ENCODE measurements at places on chromosomes 5 and 9.

DNA sequence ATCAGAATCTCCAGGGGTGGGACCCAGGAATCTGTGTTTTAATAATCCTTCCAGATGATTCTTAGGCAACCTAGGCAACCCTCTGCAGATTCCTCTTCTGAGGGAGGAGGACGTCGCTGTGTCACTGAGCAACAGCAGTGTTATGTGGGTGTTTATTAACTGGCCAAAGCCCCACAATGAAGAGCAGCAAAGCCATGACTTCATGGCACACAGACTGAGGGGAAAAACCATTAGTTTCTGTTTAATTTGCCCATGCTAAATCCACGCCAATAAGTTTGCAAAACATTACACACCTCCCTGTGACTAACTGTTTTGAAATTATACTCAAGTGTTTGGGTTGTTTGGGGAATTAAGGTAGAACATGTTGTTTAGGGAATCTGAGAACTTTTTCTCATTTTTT, 83.7 kb upstream of the TMED7 start:
- DNase-seq = no peak

- no peak for DNase-seq
Measured at GRCh38 chr5:138601444-138601843, 26.2 kb upstream of the HSPA9 start.

- DNase-seq = no peak
Measured at GRCh38 chr5:135715267-135716055, 119.0 kb upstream of the SLC25A48 start.

DNA sequence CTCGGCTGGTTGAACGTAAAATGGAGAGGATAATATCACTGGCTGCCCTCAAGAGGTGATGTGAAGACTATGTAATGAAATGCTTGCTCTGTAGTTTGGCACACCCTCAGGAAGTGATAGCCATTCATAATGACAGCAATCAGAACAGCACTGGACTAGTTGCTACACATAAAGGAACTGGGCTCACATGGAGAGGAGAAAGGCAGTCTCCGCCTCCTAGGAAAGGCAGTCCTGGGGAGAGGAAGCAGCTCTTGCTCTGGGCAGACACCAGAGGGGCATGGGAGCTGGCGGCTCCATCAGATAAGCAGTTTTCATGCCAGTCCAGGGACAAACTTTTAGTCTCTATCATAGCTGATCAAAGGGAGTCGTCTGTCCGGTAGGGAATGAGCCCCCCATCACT, 46.9 kb downstream of the ARHGEF37 start:
- DNase-seq = no peak

GRCh38 chr9:15469406-15469805, 41.4 kb downstream of the PSIP1 start:
- no peak for DNase-seq

- DNase-seq = peak; percentile 37
Measured at GRCh38 chr9:133377721-133378216, 1.6 kb downstream of the STKLD1 start.

GRCh38 chr5:164573397-164573796, 1068.0 kb downstream of the MAT2B start:
- DNase-seq = no peak

GRCh38 chr9:37640246-37640645, 10.5 kb upstream of the FRMPD1 start:
- DNase-seq = no peak

GRCh38 chr9:129781981-129782380, 21.0 kb upstream of the TOR1B start:
- no peak for DNase-seq

DNA sequence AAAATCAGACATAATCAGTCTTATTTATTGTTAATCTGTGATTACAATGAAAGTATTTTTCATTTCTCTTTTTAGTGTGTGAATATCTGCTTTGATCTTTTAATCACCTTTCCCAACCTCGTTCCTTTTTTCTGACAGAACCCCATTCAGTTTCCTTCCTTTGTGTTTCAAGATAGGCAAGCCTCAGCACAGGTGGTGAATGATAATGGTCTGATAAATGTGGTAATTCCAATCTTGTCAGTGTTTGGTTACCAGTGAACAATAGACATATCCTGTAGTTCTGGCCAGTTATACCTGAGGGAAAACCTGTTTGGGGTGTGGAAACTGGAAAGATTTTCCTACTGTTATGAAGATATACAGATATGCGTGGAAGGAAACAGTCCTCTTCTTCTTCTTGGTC, 13.5 kb downstream of the STX17 start:
- DNase-seq = no peak

- DNase-seq = no peak
Measured at GRCh38 chr5:168017313-168017712, 274.1 kb upstream of the WWC1 start.

DNA sequence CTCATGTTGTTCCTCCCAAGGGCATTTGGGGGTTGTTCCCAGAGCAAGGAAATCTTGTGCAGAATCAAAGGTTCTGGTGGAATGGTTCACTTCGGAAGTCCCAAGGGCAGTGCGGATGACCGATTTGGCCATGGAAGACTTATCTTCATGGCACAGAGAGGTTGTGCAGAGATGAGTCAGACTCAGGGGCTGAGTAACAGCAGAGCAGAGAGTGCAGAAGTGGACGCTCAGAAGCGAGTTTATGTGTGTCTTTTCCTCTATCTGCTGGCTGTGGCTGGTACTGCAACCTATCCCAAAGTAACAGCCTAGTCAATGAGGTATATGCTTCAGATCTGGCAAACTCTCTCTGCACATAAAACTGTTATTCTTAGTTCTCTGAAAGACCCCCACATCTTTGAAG, 118.1 kb downstream of the DPYSL3 start:
- peak; percentile 36 for DNase-seq

- no peak for DNase-seq
Measured at GRCh38 chr5:133297293-133297692, 245.5 kb downstream of the HSPA4 start.

GRCh38 chr5:68652534-68652965, 437.0 kb downstream of the PIK3R1 start:
- DNase-seq = no peak

- no peak for DNase-seq
Measured at GRCh38 chr9:91589101-91589553, 165.5 kb upstream of the NFIL3 start.

GRCh38 chr5:146704949-146705665, 173.4 kb downstream of the PPP2R2B start:
- DNase-seq = no peak

GRCh38 chr5:39178171-39178570, 41.2 kb downstream of the FYB1 start:
- peak; percentile 68 for DNase-seq

GRCh38 chr9:83920469-83920926, 734 bp downstream of the KIF27 start:
- no peak for DNase-seq

DNA sequence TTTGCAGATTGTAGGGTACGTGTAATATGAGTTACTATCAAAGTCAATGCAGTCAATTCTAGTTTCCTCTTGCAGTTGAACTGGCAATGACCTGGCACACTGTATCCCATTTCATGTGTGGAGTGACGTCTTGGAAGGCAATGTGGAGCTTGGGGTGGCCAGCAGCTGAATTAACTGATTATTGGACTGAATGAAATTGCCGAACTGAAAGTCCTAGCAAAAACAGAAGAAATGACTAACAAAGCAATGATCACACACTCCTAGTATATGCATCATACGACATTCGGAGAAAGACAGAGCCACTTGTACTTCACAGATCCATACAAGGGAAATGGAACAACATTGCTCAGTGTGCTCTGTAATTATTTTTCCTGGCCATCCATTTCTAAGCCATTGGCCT, 259.1 kb upstream of the DAPK1 start:
- DNase-seq = no peak

- DNase-seq = no peak
Measured at GRCh38 chr5:102895234-102895633, 140.1 kb downstream of the PAM start.

DNA sequence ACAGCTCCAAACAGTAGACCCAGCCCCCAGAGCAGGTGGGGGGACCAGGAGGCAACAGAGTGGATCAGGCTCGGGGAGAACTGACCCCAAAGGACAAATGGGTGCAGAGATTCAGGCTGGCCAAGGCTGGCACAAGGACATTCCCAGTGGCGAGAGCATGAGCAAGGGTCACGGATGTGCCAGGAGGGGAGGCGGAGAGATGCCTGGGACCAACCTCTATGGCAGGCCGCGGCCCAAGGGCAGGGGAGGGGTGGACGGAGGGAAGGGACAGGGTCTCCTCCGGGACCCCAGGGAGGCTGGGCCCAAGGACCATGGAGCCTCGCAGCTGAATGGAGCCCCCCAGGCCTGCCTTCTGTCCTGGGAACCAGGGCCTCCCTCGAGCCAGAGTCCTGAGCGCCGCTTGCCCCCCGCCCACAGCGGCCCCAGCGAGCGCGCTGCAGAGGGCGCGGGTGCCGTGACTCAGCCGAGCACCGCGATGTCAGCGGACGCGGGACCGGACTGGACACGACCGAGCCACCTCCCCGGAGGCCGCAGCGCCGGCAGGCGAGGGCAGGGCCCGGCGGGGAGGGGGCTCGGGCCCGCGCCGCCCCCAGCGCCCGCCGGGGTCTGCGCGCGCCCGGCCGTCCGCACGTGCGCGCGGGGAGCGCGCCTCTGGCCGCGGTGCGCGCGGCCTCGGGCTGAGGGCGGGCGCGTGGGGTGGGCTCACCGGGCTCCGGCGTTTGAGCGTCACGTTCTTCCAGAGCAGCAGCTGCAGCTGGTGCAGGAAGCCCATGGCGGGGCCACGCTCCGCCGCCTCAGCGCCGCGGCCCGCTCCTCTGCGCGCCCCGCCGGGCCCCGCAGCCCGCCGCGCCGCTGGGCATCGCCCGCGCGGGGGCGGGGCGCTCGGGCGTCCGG, at the start of gene ABCA2:
ABCA2 (minus strand) TSS at position 869 of the 894 bp plus-strand sequence; CDS start at position 772, 97 bp downstream.
- DNase-seq = no peak

- DNase-seq = peak; percentile 58
Measured at GRCh38 chr9:36102742-36103495, 33.6 kb upstream of the GLIPR2 start.

- no peak for DNase-seq
Measured at GRCh38 chr9:2466703-2467102, 154.9 kb upstream of the VLDLR start.

- no peak for DNase-seq
Measured at GRCh38 chr9:133238272-133238850, 29.3 kb upstream of the OBP2B start.

- no peak for DNase-seq
Measured at GRCh38 chr5:177317959-177318377, 6.3 kb upstream of the MXD3 start.

- no peak for DNase-seq
Measured at GRCh38 chr9:89466451-89467277, 31.2 kb downstream of the SEMA4D start.

- DNase-seq = peak; percentile 63
Measured at GRCh38 chr9:21974722-21975409, 19.3 kb downstream of the CDKN2A start.

GRCh38 chr5:56460681-56461191, 227.6 kb upstream of the ANKRD55 start:
- no peak for DNase-seq

GRCh38 chr5:96572864-96573512, 89.2 kb upstream of the CAST start:
- DNase-seq = peak; percentile 90

- DNase-seq = no peak
Measured at GRCh38 chr5:13943676-13944075, 812 bp downstream of the DNAH5 start.

GRCh38 chr5:14727928-14728458, 63.5 kb downstream of the OTULIN start:
- DNase-seq = no peak

DNA sequence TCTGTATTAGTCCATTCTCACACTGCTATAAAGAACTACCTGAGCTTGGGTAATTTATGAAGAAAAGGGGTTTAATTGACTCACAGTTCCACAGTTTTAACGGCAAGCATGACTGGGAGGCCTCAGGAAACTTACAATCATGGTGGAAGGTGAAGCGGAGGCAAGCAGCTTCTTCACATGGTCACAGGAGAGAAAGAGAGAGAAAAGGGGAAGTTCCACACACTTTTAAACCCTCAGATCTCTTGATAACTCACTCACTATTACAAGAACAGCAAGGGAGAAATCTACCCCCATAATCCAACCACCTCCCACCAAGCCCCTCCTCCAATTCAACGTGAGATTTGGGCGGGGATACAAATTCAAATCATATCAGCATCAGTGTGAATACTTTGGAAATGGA, 133.4 kb upstream of the SLC30A5 start:
- no peak for DNase-seq

DNA sequence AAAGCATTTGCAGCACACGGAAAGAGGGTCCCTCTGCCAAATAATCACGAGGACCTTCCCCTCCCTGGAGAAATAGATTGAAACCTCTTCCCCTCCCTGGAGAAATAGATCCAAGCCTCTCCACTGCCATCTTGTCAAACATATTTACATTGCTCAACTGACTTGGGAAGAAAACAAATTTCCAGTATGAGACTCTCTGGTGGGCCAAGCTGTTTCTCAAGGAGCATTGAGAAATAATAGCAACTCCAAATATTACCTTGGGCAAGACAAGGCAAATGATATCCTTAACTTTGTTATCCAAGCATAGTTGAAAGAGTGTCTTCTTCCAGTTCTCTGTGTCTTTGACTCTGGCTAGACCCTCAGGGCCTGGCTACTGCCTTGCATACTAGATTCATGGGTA, 45.2 kb upstream of the PALM2AKAP2 start:
- no peak for DNase-seq

GRCh38 chr5:124602925-124603650, 143.4 kb downstream of the ZNF608 start:
- no peak for DNase-seq
